Cerebellar cortex (tissue), 1 donor: ENCODE measurements at places on chromosomes 6 and 20.

DNA sequence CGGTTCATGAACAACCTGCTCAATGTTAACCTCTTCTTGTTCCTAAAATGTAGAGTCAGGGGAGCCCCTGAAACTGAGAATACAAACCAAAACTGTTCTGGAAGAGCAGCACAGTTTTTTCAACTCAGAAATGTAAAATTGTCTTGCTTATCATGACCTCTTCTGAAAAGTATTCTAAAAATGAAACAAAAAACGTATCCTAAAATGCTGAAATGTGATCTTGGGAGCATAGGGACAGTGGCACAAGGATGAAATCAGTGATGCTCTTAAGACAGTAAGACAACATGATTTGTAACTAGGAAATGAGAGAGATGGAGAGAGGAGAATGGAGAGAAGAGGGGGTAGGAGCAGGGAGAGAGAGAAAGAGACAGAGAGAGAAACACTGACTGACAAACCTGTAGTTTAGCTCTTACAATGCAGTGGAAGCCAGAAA, 27.5 kb downstream of the NCOA7 start:
- no peak for DNase-seq

- no peak for DNase-seq
These were observed 48.9 kb upstream of the TXNDC5 start for GRCh38 chr6:7959453-7959852.

DNA sequence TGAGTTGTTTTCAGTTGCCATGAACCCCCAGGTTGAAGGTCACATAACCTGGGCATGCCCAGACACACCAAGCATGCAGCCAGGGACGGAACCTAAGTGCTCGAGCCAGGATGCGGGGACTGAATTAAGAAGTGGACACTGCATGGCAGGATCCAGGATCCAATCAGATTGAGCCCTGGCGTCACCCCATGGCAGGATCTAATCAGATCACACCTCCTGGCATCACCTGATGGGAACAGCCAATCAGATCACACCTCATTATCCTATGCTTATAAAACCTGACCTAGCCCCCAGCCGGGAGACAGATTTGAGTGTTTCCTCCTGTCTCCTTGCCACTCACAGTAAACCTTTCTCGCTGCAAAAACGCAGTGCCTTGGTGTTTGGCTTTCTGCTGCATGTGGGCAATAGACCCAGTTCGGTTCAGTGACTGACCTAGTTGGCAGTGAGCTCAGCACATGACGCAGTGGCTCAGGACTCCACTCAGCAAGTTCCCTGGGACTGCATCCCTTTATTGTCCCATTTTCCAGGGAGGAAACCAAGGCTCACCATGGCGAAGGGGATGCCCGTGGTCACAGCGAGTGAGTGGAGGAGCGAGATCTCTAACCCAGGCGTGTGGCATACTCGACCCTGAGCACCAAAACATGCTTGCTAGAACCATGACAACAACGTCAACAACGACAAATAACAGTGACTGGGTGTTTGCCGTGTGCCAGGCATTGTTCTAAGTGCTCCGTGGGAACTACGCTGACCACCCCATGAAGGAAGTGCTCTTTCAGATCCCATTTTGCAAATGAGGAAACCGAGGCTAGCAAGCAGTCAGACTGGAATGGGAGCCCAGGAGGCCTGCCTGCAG, 66.3 kb downstream of the RBM38 start:
- DNase-seq = peak; percentile 50

- no peak for DNase-seq
These were observed 9.6 kb downstream of the CHD6 start for GRCh38 chr20:41608606-41609005.

DNA sequence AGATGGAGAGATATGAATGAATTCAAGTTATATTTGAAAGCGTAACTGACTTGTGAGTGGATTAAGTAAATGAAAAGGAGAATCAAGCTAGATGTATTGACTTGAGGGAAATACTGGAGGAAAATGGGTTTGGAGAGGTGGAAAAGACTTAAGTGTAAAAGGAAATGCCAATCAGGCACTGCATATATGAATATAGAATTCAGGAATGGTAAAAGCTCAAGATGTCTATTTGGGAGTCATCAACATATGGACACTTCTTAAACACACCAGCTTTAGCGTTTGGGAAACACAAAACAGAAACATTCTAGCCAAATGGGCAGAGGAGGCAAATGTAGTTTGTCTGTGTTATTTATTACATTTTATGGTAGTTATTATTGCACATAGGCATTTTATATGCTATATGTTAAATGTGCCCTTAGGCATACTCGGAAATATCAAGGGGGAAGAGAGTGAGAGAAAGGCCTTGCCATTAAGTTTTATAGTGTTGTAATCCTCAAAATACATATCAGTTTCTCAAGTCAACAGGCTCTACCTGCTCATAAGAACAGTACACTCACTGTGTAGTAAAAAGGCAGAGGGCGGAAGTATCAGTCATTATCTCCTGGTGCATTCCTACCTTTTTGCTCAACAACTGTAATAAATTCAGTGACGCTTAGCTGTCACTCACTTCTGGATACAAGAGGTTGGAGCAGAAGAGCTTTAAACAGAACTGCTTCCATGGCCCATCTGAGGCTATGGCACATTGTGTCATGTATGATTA, 33.7 kb upstream of the ME1 start:
- DNase-seq = no peak

- DNase-seq = peak; percentile 75
These were observed 31.7 kb downstream of the SAMHD1 start for GRCh38 chr20:36919715-36920333.

DNA sequence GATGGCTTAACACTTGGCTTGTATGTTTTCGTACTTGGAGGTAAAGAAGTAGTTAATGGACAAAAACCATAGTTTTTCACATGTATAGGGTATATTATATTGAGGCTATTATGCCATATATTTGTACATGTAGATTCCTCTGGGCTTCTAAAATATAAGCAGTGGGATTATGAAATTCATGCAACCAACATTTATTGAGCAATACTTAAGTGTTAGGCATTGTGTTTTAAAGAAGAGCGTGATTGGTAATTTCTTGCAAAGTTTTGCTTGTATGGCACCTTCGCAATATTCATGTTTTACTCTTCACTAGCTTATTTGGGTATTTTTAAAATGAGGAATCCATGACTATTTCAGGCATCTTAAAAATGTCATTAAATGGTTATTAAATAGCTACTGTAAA, 2.5 kb downstream of the TULP4 start:
- DNase-seq = no peak

DNA sequence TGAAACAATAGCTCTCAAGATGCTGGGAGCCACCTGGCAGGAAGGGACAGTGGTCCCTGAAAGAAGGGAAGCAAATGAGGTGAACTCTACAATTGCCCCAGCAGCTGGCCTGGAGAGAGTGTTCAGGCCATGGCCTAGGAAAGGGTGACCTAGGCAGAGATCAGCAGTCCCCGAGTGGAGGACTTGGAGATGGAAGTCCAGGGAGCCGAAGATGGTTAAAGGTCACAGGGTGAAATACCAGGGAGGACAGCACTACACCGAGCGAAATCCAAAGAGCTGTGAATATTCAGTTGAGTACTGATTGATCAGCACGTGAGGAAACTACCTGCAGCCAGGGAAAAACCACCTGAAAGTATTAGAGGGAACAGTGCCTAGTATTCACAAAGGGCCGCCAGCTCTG, 133.1 kb downstream of the HIVEP2 start:
- no peak for DNase-seq

- DNase-seq = no peak
These were observed 42.2 kb downstream of the GFOD1 start for GRCh38 chr6:13445005-13445743.
